Inflammatory macrophage (primary cell): ENCODE measurements at places on chromosomes 1 and 21.

DNA sequence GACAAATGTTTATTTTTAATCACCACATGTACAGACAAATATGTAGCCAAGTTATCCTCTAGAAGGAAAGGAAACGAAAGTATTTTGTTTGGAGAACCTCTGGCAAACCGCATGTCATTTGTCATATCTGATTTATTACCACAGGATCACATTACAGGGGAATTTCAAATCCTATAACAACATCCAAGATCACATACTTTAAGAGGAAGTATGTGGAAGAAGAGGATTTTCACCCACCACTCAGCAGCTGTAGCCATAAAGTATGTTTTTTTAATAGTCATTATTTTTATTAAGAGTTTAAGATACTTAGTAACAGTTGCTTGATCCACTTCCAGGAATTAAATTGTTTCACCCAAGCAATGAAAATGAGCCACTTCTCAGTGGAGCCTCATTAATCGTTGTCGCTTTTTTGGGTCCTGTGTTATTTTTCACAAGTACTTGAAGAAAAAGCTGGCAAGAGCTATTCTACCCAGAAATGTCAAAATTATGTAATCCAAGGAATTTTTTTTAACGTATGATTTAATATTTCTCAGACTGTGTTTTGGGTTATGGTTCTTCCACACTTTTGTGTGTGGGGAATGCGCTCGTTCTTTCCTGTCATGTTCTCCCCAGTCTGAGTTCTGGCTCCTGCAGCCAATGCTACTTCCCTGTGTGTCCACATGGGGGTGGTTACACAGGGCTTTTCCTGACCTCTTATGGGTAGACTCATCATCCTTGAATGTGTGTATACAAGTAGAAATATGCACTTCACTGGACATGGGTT is 6.9 kb downstream of the SERTAD4 start:
- no peak for DNase-seq

DNA sequence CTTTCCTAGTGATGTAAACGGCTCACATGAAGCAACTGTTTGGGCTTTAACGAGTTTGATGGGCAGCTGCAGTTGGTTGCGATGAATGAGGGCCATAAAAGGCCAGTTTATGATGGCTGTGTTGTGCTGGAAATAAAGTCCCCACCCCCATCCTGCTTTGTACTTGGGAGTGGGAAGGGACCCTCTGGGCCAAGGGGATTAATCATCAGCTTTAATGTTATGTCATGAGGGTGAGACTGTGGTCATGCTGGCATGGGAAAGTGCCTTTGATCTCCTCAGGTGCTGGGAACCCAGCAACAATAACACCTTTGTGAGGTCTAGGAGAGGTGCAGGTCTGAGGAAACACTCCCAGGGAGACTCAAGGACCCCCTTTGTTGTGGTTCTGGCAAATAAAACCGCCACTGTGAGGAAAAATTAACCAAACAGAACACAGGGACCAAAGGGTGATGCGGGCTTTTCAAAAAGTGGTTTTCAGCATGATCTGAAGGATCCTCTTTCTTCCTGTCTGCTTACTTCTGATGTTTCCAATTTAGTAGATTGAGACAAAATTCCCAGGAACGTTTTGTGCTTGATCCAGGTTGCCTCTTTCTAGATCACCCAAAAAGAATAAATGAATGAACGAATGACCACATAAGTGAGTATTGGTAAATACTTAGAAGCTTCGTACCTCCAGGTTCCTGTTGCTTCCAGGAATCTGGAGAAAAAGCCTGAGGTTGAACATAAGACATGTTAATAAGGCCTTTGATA is 257.8 kb upstream of the HOOK1 start:
- no peak for DNase-seq

- DNase-seq = peak; percentile 75
Measured at GRCh38 chr1:39575191-39576015, 1.2 kb downstream of the PABPC4 start.

DNA sequence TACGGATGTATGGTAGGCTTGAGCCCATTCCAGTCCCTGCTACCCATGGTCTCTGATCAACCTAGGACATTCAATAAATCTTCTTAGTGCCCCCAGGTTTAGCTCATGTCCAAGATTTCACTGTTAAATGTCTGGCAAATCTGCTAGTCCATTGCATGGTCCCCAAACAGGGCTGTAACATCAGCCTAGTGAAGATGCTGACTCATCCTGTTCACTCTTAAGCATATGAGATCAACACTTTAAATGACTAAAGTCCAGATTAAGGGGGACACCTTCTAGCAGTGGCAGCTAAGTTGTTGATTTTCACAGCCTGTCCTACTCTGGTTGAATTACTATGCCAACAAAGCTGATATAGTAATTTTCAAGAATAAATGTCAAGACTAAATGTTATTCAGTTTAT is 46.5 kb upstream of the NUF2 start:
- no peak for DNase-seq

GRCh38 chr1:36859926-36860325 is 174.4 kb downstream of the GRIK3 start:
- no peak for DNase-seq

- DNase-seq = no peak
Measured at GRCh38 chr1:41464885-41465284, 19.6 kb downstream of the EDN2 start.

DNA sequence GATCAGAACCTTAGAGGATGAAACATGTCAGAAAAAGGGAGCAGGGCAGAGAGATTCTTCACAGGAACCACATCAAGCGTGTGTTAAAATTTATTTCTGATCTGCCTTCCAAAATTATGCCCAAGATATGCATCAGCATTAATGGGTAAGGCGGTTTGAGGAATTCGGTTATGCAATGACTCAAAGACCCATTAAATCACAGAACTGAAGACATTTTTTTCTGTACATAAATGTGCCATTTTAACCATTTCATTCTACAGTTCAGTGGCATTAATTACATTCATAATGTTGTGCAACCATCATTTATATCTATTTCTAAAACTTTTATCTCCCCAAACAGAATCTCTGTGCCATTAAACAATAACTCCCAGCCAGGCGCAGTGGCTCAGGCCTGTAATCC is 43.4 kb downstream of the CNST start:
- DNase-seq = no peak

GRCh38 chr1:93518516-93518915 is 70.6 kb downstream of the FNBP1L start:
- DNase-seq = no peak
